ENCODE measurements at places on chromosomes 6 and 20.

DNA sequence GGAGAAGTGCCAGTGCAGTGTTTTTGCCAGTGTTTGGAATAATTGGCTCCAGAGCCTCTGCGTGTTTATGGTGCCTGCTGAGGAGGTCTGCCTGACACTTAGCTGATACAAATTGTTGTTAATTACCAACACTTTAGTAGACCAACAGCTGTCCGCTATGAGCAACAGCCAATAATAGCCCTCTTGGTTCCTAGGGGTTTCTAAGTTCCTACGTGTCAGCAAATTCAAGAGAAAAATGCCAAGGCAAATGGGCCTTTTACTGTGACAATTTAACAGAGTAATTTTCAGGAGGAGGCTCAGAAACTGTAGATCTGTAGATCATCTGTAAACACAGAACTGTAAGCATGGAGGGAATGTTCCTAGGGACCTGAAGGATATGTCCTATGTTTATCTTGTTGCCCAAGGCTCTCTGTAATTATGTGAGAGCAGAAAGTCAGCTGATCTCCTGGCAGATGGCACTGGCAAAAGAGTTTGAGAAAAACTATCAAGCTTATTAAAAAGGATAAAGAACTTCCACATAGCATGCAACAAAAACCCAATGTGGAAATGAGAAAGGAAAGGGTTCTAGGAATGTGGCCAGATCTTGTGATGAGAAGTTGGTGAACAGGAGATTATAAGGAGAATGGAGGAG, 157.7 kb downstream of the GJA1 start:
- no peak for DNase-seq

DNA sequence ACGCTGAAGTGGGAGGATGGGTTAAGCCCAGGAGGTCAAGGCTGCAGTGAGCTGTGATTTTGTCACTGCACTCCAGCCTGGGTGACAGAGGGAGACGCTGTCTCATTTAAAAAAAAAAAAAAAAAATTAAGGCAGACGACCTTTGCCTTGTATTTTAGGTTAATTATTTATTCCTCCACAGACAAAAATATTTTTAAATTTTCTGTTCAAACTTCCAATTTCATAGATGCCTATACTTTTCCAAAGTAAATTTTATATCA, 6.3 kb upstream of the SMIM28 start:
- no peak for DNase-seq

DNA sequence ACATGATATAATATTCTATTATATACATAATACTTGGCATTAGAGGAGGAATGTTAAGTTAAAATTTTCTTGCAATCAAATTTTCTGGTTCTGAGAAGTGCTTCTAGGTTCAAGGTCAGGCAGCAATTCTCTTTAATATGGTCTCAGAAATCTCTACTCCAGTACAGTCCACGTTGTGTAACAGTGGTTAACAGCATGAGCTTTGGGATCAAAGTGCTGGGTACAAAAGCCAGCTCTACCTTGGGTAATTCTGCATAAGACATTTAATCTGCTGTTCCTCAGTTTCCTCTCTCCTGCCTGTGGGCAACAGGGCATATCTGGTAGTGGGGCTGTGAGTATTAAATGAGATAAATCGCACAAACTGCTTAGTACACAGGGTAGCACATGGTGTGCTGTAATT, 437.8 kb downstream of the CDC5L start:
- no peak for DNase-seq

DNA sequence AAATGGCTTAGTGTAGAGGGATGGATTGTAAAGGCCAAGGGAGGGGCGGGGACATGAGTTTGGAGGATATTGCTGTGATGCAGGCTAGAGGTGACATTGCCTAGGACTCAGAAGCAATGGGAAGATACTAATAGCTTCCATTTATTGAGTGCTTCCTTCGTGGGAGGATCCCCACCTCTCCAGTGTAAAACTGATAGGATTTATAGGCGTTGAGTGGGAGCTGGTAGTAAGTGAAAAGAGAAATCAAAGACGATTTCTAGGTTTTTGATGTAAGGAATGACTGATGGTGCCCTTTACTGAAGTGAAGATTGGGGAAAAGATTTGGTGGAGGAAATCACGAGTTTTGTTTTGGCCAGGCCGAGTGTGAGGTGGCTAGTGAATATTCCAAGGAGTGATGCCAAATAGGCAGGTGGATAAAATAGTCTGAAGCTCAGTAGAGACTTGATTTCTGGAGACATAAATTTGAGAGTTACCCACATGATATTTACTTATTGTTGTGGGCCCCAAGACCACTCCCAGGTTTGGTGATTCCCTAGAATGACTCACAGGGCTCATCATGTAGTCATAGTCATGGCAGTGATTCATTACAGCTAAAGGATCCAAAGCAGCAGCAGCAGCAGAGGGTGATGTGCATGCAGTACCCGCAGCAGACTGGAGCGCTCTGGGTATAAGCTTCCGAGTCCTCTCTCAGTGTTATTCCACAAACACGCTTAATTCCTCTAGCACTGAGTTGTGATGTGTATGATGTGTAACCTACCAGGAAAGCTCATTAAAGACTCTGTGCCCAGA, 10.2 kb downstream of the RPRD1B start:
- DNase-seq, result no peak

DNA sequence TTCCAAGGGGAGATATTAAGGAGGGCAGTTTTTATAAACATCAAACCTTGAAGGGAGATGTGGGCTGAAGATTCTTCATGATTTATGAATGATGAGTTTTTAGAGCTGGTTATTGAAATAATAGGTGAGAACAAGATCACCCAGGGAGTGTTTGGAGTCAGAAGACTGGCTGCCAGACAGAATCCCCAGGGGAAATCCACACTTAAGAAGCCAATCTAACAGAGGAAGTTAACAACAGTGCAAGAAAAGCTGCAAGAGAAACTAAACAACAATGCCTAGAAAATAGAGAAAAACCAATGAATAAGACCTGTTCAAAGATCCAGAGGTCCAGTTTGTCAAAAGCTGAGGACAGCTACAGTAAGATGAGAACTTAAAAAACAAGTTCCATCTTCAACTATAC, 167.9 kb upstream of the MAN1A1 start:
- DNase-seq, result no peak

GRCh38 chr6:132219901-132220300, 181.4 kb downstream of the MOXD1 start:
- DNase-seq, result no peak

GRCh38 chr20:53751620-53752318, 158.1 kb upstream of the ZNF217 start:
- DNase-seq, result no peak

DNA sequence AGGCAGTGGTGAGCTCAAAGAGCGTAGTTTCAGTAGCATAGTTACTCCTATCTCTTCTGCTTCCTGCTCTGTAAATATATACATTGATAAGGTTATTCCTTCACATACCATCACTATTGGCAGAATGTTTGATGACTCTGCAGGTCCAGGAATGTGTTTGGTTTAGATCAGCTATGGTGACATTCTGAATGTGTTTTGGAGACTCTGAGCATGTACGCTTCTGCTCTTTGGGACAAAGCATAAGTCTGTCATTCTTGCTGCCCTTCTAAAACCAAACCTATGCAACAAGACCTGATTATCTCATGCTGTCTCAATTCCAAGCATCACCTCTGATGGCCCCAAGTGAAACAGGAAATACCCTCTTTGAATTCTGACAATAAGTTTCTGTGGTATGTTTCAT, 1074.3 kb downstream of the KIF16B start:
- DNase-seq, result no peak

Measured in effector memory CD4-positive, alpha-beta T cell (primary cell).